ENCODE measurements at places on chromosomes 11 and 22.

GRCh38 chr11:82826526-82826925, 73.7 kb downstream of the PRCP start:
- no peak for DNase-seq

DNA sequence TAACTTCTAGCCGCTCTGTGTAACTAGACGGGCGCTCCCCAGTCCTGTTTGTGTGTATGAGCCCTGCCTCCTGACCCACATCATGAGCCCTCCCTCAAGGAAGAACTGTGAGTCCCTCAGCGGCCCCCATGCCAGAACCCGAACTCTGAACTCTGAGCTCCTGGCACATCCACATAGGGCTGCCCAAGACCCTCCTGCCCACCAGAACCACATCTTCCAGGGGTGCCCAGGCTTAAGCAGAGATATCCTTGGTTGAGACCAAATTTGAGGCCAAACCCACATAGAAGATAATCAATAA, 3.0 kb downstream of the TRIM29 start:
- DNase-seq = no peak

DNA sequence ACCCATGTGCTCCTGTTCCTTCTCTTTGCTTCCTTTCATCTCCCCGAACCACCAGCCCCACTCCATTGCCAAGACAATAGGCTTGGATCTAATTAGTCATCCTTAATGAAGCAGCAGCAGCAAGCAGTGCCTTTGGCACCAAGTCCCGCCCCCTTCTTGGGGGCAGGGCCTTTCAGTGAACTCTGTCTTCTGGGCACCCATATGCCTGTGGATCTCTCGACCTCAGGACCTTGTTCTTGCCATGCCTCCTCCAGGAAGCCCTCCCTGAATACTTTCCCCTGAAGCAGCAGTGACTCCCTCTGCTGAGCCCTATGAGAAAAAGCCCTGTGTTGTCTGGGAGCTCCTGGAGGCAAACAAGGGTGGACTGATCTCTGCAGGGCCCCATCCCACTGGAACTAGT, 32.1 kb downstream of the ARHGEF17 start:
- no peak for DNase-seq

GRCh38 chr11:80849253-80849652, 1408.4 kb upstream of the TENM4 start:
- no peak for DNase-seq

DNA sequence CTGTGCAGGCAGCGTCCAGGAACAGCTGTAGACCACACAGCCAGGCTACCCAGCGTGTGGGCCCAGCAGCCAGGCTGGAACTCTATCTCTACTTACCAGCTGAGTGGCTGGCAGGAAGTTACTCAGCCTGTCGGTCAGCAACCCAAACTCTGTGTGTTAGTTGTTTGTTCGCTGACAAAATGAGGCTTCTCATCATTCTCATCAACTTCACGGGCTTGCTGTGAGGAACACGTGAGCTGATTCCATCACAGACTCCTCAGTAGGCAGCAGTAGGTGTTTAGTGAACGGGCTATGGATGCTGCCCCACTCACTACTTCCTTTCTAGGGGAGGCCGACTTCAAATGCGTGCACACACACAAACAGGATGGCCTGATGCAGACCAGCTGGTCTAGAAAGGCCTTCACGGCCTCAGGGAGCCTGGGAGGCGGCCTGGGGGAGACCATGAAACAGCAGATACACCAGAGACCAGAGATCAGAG, 830 bp upstream of the SPDYC start:
- no peak for DNase-seq

DNA sequence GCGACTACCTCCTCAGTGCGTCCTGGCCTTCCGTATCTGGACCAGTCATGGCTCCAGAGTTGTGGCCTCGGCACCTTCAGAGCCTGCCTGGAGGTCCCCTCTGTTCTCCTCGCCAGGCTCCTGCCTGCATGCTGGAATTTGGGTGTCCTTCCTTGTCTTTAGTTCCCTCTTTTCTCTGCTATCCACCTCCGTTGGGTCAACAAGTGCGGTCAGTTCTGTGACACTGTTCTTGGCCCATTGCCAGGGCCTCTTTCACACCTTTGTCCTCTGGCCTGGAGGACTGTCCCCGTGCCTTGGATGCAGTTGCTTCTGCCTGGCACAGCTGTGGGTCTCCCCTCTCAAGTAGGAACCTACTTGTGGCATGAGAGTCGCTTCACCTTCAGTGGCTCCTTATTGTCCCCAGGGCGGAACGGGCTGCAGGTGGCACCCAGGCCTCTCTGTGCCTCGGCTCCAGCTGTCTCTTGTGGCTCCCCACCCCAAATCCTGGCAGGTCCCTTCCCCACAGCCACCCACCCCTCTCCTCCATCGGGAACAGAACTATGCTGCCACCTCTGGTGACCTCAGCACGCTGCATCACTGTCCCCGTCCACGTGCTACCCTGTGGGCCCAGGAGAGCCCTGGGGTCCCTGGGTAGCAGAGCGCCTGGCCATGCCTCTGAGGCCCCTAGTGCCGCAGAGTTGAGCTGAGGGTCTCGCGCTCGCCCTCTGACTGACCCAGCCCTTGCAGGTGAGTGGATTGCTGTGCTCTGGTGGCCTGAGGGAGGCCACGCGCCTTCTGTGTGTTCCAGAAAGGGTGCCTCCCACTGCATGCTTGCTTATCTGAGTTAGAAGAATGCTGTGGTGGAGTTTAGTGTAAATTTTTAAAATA, 4.7 kb downstream of the DGCR8 start:
- peak; percentile 45 for DNase-seq

DNA sequence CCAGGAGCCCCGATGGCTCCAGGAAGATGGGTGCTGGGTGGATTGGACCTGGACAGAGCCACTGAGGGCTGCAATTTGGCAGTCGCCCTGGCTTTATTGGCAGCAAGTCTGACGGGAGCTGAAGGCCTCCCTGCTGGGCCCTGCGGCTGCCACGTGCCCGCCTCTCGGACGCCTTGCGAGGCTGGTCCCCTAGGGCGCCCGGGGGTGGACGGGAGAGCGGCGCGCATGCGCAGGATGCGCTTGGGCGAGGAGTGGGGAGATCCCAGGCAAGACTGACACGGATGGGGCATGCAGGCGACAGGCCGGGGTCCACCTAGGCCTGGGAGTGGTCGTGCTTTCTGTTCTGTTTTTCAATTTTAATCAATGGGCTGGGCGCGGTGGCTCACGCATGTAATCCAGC, 150.0 kb downstream of the ADAMTS15 start:
- no peak for DNase-seq

DNA sequence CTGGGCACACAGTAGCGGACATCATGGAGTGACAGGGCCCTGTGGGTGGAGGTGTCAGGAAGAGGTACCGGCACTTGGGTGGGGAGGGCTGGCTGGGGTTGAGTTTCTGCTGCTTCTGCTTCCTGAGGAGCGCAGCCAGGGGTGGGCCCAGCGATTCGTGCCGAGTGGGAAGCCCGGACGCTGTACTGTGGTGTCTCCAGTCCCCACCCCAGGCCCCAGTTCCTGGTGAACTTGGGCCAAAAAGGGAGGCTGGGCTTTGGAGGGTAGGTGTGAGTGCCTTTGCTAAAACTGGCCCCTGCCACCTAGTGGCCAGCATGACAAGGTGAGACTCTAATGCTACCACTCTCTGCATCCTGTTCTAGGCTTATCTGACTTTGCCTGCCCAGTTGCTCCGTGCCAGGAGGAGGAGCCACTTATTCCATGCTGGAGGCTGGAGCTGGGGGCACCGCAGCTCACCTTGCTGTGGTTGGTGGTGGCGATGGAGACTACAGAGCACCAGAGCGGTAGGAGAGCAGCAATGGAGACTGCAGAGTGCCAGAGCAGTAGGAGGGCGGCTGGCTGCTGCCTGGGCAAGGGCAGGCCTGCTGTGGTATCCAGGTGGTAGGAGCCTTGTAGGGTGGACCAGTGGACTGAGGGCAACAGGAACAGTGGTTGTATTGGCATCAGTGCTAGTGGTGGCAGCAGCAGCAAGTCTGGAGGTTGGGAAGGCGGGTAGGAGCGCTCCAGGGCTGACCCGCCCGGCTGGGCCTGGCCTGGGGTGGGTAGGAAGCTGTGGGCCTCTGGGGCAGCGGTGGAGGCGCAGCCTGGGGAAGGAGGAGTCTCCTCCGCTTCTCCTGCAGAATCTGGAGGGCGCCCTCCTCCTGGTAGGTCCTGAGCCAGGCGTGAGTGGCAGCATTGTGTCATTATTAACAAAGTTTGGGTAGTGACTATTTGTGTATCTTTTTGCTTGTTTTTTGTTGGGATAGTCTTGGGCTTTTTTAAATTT, 2.2 kb upstream of the RFPL2 start:
- DNase-seq = peak; percentile 64

DNA sequence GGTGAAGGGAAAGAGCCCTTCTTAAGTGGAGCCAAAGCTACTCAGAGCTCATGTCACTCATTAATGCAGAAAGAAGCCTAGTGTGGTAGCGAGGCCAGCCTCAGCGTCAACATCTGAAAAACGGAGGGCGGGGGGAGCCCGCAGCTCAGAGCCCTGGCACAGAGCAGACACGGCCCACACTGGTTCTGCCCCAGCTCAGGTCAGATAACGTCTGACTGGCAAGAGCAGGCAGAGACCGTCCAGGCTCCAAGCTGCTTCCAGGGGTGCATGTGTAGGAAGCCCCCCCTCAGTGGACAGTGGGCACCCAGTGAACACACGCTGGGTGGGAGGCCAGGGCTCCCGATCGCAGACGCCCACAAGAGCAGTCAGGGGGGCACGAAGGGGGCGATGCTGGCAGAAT, 100.8 kb downstream of the SHANK2 start:
- no peak for DNase-seq

- no peak for DNase-seq
Measured at GRCh38 chr22:43922123-43922522, 1.5 kb upstream of the PNPLA3 start.

- no peak for DNase-seq
Measured at GRCh38 chr11:74493791-74494630, 487 bp upstream of the LIPT2 start.

DNA sequence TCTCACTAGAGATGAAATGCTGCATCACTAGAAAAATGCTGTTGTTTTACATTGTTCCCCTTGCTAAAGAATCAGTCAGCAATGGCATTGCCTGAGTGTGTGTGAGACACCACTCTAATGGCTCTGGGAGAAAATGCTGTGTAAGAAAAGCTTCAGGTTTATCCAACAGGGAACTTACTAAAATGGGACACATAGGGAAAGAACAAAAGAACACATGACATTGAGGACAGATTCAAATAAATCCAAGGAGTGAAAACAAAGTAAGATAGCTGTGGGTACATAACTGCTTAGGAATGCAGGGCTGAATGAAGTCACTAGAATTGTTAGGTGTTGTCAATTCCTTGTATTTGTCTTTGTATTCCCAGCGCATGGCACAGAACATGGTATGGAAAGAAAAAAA, 24.2 kb downstream of the BLID start:
- DNase-seq = no peak

DNA sequence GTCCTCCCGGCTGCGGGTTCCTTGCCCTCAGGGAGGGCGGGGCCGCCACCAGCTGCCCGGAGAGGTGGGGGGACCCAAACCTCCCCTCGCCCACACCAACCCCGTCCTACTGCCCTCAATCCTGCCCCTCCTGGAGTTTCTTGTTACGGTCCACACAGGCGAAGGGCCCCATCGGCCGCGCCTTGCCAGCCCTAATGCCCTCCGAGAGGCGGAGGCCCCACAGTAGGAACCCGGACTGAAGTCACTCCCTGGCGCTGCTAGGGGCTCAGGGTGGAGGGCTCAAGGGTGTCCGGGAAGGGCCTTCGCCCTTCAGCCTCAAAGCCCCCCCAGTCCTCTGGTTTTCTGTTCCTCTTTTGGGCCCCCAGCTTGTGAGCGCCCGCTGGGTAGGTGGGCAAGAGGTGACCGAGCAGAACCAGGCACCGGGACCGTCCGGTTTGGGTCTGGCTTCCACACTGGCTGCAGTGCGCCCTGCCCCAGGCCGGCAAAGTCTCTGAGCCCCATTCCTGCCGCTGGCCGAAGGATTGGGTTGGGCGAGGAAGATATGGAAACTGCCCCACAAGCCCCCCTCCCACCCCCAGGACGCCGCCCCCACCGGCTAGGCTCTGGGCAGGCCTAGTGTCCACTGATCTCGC, 24.5 kb downstream of the DUSP8 start:
- no peak for DNase-seq

- DNase-seq = no peak
Measured at GRCh38 chr11:114622858-114623257, 27.3 kb upstream of the NXPE4 start.

- peak; percentile 63 for DNase-seq
Measured at GRCh38 chr11:77198440-77198849, 70.4 kb downstream of the MYO7A start.

GRCh38 chr22:19097518-19097917, 24.7 kb downstream of the DGCR2 start:
- no peak for DNase-seq

- no peak for DNase-seq
Measured at GRCh38 chr11:95768521-95768920, 21.1 kb downstream of the FAM76B start.

DNA sequence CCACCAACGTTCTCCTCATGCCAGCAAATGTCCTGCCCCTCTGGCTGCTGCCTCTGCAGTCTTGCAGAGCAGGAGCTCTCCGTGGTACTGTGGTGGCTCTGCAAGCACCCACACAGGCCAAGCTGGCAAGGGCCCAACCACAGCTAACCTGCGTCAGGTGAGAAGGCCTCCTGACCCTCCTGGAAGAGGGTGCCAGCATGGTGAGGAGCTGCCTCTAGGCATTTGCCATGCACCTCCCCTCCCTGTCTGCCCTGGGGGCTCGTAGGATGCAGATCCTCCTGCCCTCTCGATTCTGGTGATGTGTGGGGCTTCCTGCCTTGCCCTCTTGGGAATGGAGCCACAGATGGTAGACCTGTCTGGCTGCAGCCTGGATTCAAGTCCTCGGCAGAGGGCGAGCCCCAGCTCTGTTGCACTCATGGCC, 1408.8 kb downstream of the TBC1D22A start:
- no peak for DNase-seq

DNA sequence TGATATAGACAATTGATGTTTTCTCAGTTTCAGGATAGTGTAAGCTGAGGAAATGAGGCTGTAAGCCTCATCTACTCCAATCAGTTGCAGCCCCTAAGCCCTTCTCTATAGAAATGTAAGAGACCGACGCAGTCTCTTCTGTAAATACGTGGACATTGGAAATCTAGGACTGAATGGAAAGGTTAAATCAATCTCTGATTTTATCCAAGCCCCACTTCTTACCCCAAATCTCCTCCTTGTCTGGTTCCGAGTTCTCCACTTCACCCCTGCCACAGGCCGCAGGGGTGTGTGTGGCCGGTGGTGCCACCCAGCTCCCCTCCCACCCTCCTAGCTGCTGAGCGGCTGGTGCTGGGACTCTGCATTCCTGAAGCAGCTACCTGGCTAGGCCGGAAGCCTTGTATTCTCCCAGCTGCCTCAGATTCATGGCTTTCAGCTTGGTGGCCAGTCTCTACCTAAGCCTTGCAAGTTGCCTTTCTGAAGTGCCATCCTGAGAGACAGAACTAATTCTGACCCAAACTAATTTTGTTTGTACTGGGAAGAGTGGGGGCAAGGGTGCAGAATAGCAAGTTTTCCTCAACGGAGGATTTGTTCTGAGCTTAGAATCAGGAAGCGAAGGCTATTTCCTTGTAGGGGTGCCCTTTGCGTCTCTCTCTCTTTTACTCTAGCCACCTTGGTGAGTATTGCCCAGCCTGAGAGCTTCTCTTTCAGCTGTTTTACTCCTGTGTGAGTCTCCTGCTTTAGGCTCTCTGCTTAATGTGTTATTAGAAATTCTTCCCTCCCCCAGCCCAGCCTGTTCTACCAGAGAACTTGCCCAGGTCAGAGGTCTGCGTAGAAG, 749 bp downstream of the VWA5A start:
- DNase-seq = no peak

Data from iPS DF 19.7 (cell line).